ENCODE measurements at places on chromosomes 1 and 21. TPM values are rescaled to one million over a fixed set of nuclear protein-coding genes. Genes with fewer than 3 reads are reported as not detected.
A peak's percentile ranks its signal among the peaks of the same experiment; 100 is the strongest.

Gene KLHDC8A
- total RNA-seq = 0.24 TPM

Gene FCGR1A
- total RNA-seq = not detected

Gene C1orf116
- total RNA-seq = 0.35 TPM

Gene LRRIQ3
- total RNA-seq = 0.16 TPM

Gene DPT
- 52.2 TPM for total RNA-seq

Gene TTF2
- 6.9 TPM for total RNA-seq

Gene NTMT2
- total RNA-seq = not detected

Gene DYNLT4
- total RNA-seq = not detected

Gene ANXA9
- total RNA-seq = 1.6 TPM

Gene LCE1D
- not detected for total RNA-seq

DNA sequence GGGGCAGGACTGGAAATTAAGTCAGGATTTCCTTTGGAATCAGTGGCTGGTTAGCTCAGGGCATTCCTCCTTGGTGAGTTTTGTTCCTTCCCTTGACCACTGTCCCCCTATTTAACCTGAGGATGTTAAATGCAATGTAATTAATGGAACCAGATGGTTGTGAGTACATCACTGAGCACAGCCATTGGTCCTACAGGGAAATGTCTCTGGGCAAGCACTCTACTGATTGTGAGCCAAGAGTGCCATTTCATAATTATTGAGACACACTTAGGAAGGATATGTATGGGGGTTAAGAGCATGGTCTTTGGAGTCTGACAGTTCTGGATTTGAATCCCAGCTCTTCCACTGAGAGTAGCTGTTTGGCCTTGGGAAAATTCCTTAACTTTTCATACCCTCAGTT lies 74.4 kb downstream of the SPAG17 start:
- no peak for DNase-seq

DNA sequence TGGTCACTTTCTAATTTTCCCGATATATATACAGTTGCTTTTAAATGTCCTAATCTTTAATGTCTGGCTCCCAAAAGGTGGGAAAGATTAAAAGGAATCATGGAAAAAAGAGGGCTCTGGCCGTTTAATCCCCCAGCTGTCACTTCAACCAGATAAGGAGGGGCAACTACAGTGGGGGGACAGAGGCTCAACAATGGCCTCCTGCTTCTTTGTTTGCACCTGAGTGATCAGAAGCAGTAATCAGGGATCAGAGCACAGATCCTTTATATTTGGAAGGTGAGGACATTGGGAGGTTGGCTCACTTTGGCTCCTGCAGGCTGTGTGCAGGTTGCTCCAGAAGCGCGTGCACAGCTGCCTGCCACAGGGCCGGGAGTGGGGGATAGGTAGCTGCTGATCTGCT lies 212.8 kb downstream of the FMN2 start:
- DNase-seq = no peak

- DNase-seq = no peak
Measured at GRCh38 chr1:11691302-11691914, at the start of gene DRAXIN. DRAXIN (plus strand) TSS chr1:11691710; CDS start chr1:11706259, 14,549 bp downstream.

- peak; percentile 62 for DNase-seq
Measured at GRCh38 chr1:44405031-44405797, at the start of gene RNF220. RNF220 (plus strand) TSS chr1:44405255.

- no peak for DNase-seq
Measured at GRCh38 chr1:210366767-210367166, 38.1 kb downstream of the HHAT start.

DNA sequence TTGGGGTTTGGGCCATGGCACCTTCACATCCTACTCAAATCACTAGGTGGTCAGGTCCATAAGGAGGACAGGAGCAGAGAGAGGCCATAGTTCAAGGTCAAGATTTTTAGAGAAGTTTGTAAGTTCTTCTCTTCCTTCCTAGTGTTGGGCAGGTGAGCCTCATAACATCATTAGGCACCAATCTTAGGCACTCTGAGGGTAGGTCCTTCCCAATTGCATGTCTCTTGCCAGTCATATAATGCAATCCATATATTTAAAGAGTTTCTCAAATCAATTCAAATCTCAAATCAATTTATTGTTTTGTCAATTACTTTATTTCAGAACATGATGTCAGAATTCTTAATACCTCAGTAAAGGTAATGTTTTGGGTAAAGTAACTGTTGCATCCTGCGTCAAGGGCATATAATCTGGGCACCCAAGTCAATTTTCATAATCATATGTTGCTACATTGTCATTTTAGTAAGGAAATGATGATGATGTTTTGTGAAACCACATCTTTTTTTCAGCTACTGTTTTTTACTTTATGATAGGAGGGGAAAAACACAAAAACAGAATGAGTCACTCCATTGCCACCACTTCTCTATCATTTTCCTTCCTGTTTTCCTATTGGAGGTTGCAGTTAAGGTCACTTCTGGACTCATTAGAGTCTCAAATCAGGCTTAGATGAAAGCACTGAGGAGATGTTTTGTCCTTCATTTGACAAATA lies 122.7 kb downstream of the UCHL5 start:
- no peak for DNase-seq

DNA sequence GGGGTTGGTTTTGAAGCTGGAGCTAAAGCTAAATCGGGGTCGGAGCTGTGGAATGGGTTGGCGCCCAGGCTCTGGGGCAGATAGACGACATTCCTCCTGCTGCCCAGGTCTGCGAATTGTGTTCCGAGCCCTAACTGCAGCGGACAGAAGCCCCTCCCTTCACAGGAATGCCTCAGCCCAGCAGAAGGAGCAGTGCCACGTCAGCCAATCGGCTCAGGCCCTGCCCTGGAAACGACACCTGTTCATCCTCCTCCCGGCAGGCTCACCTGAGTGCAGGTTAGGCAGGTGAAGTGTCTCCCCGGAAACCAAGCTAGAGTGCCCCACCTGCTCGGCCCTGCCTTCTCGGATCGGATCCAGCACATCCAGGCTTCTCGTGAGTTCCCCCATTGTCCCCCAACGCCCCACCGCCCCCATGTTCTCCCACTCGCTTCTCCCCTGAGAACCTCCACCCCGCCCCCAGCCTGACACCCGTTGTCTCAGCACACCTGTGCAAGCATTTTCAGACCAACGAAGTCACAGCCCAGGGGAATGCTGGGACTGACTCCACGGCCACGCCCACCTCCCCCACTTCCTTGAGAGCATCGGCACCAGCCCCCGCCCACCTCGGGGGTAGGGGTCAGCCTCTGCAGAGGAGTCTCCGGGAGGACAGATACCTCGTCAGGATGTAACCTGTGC lies 775 bp downstream of the TMEM125 start:
- no peak for DNase-seq

DNA sequence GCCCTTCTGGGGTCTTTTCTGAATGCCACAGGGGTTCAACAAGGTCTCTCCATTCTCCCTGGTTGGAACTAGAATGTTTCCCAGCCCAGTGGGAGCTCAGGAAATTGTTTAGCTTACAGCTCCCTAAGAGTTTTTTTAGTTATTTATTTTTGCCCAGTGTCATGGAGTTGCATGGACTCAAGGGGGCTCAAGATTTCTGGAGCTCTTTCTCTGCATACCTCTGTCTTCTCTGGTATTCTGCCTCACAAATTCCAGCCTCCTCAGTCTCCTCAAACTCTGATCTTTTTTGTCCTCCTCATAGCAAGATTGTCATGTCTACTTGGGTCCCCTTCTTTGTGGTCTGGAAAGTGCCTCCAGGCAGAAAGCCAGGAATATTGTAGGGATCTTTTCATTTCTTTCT lies 15.9 kb upstream of the PPP2R5A start:
- DNase-seq = no peak

GRCh38 chr1:55337801-55338447 lies 122.8 kb upstream of the USP24 start:
- no peak for DNase-seq

DNA sequence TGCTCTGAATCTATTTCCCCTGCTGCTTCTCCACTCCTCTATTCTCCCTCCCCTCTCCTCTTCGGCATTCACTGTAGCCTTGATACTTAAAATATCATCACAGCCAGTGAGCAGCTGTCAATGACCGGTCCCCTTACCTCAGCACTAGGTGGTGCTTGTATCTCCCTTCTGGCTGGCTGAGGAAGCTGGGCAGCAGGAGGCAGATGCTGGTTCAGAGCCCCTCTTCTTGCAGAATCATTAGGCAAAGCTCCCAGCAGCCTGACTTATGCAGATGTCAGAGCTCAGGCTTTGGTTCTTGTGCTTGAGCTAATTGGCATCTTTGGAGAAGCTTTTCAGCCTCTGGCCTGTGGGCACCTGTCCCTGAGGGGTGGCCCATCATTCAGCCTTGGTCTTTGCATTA lies 31.9 kb upstream of the KCNA2 start:
- DNase-seq = no peak

DNA sequence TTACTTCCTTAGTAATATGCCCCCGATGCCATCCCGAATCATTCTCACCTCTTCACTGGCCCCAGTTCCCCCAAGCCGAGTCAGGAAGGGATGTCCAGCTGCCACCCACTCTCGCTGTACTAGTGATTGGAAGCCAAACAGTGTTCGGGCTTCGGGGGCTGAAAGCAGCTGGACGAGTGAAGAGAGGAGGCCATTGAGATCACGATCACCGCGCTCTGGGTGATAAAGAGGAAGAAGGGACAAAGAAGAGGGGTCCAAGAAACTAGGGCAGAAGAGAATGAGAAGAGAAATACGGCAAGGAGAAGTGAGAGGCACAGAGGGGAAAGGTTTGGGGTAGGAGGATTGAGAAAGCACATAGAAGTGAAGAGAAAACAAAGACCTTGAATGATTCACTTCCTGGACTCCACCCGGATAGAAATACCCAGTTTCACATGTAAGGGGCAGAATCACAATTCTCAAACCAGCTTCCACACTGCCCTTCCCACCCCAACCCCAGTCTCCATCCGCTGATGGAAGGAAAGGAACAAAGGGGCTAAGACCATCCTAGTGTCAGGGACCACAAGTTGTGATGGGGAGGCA lies 3.7 kb upstream of the SF3B4 start:
- peak; percentile 26 for DNase-seq

DNA sequence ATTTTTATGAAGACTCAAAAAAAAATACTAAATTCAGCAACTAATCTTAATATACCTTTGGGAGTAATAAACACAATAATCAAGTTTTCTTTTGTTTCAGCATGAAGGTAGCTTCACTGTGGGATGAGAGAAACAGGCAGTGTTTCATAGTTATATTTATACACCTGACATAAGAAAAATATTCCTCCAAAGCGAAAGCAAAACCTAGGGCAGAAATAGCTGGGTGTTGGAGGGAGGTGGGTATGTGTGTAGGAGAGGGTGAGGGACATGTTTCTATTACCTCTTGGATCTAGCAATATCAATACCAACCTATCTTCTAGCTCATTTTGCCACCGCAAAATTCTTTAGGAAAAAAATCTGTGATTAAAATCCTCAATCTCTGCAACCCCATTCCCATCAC lies 24.9 kb upstream of the MAN1A2 start:
- DNase-seq = no peak

DNA sequence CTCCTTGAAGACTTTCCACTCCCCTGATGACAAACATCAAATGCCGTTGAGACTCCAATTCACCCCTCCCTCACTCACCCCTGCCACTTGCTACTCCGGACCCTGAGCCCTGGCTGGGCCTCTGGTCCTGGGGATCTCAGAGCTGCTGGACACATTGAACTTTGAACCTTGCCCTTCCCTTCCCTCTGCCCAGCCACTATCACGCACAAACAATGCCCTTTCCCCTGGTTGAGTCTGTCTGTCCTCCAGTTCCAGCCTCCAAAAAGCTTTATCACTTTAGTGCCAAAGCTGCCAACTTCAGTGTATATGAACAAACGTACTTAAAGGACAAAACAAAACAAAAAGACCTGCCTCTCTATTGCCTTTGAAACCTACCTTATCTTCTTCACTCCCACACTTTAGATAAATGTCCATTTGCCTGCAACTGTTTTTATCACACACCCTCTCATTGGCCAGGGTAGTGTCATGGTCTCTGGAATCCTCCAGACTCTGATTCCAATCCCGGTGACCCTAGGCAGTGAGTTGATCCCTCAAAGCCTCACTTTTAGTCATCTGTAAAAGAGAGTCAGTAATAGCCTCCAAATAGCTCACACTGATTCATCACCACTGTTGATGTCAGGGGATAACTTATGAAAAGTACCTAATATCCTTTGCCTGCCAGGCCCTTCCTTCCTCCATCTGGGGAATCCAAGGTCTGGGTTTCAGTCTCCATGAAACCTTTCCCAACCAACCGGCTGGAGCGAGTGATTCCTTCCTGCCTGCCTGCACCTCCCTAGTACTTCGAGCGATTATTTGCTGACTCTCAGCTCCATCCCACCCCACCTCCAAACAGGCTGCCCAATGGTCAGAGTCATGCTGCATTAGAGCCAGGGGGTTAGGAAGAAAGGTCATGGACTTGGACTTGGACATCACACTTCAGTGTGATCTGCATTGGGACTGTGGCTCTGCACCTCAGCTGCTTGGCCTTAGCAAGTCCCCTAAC lies 15.9 kb upstream of the SPOCD1 start:
- no peak for DNase-seq

DNA sequence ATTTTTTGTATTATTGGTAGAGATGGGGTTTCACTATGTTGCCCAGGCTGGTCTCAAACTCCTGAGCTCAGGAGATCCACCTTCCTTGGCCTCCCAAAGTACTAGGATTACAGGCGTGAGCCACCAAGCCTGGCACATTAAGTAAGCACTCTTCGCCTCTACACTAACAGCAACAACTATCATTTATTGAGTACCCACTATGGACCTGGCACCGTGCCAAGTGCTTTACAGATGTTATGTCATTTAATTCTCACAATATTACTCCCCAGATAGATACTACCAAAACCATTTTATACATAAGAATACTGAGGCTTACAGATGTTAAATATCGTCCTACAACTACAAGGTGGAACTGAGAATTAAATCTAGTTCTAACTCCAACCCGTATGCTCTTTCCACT lies 50.1 kb downstream of the TUT4 start:
- no peak for DNase-seq

DNA sequence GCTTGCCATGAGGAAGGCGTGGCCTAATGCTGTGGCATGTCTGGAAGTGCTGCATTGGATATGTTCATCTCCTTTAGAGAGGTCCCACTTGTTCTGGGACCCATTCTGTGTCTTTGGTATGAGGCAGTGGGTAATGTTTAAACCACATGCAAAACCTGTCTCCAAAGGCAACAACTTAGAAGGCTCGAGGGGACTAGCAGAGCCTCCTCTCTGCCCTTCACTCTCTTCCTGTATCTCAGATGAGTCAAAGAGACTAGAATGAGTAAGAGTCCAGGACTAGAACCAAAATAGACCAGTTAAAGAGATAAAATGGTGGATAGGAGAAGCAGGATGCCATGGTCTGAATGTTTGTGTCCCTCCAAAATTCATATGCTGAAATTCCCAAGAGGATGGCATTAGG lies 220.8 kb upstream of the KIAA0040 start:
- DNase-seq = no peak

DNA sequence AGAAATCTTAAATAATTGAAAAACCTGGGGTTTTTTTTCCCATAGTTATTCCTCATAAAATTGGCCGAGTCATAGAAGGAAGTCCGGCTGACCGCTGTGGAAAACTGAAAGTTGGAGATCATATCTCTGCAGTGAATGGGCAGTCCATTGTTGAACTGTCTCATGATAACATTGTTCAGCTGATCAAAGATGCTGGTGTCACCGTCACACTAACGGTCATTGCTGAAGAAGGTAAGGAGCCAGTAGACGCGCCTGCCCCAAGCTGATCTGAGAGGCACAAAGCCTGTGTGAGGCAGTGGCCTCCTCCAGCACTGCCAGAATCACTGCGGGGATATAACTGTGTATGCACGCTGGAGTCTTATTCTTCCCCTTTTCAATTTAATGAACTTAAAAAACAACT lies 100.3 kb downstream of the PHTF1 start:
- no peak for DNase-seq

- DNase-seq = no peak
Measured at GRCh38 chr1:23902321-23903278, 10.6 kb downstream of the CNR2 start.
